ENCODE measurements at places on chromosomes 3 and 15.

DNA sequence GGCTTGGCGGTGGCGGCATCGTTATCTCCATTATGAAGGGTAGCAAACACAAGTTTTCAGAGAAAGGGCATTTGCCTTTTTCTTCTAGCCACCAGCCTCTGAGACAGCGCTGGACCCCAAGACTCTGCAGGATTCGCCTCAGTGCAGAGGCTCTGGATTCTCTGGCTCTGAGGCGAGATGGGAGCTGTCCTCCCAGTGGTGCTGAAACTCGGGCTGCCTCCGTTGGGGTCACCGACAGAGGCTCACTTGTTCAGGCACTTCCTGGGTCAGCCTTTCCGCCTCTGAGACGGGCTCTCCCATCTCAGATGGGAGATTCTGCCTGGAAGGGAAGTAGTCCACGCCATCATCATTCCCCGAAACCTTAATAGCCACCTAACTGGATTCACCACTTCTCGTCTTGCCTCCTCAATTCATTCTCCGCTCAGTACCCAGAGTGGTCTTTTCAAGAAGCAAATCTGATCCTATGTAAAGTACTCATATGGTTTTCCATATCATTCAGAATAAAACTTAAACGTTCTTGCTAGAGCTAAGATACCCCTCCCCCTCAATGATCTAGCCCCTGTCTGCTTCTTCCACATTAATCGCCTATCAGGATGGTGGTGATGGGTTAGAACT, 76.9 kb downstream of the RHCG start:
- no peak for DNase-seq

DNA sequence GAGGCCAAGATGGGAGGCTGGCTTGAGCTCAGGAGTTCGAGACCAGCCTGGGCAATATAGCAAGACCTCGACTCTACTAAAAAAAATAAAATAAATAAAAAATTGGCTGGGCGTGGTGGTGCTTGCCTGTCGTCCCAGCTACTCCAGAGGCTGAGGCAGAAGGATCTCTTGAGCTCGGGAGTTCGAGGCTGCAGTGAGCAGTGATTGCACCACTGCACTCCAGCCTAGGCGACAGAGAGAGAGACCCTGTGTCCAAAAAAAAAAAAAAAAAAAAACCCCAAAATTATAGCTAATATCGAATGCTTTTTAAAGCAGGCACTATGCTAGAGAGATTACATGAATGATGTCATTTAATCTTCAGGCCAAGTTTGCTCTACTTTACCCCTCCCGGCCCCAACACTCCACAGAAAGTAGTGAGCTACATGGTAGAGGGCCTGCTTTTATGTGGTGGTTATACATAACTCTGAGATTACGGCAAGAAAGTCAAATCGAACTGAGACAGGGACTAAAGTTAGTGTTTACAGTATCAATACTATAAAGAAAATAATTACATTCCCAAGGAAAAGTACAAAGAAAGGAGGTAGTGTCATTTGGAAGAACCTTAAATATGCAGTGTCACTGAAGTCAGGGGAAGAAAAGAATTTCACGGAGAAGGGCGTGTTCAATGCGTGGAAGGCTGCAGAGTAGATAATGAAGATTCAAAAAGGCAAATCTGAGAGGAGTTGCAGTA, 1.1 kb downstream of the ADPGK start:
- DNase-seq, result no peak

GRCh38 chr3:10852066-10852808, 36.2 kb downstream of the SLC6A11 start:
- DNase-seq, result no peak

DNA sequence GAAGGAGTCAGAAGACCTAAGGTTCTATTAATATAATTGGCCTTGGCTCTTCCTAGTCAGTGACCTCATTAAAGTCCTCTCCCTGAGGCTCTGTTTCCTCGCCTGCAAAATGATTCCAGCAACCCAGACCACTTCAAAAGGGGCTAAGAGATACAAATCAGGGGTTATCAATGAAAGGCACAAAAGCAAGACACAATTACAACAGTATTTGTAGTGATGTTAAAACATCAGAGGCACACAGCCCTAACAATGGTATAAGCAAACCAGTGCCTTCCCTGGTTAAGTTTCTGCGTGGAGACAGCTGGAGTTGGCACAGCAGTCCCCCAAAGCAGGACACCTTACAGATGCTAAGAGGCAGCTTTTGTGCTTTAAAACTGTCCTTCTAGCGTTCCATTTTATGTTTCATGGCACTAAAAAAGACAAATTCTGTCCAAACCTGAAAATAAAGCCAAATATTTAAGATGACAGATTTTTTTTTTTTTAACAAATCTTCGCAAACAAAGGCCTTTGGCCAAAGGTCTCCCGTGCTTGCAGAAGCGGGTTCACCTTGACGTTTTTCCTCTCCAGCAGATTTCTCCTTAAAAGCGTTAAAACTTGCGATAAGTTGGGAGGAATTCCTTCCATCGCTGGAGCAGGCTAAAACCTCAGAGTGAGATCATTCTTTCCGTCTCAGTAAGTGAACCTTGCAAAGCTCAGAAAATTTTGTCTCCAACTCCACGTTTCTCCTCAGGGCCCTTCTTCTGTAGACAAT, 999 bp downstream of the ZNF280D start:
- peak; percentile 18 for DNase-seq

DNA sequence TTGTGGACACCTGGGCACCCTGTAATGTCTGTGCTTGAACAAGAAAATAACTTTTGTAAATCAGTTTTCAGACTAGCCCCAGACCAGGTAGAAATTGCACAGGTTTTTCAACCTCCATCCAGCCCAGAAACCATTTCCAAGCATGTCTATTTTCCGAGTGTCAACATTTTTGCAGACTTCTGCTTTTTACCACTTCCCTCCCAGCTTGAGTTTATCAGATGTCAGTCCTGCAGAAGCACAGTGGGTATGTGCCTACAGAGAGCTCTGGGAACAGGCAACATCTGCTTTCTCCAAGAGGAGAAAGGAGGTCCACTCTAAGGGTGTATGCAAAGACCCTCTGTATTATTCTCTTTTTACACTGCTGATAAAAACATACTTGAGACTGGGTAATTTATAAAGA, 83.9 kb downstream of the LRRK1 start:
- no peak for DNase-seq

- no peak for DNase-seq
Measured at GRCh38 chr3:170483485-170484262, 65.0 kb downstream of the CLDN11 start.

GRCh38 chr3:139480585-139480984, 4.3 kb upstream of the RBP2 start:
- no peak for DNase-seq

DNA sequence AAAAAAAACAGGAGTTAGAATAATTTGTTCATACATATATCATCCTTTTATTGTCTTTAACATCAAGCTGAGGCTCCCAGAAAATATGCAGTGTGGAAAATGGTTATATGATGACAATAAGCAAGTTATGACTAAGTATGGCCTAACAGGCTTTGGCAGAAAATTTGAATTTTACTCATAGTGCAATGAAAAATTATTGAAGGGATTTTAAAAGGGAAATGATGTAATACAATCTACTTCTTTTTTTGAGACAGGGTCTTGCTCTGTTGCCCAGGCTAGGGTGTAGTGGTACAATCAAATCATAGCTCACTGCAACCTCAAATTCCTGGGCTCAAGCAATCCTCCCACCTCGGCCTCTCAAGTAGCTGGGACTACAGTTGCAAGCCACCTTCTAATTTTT, 78.7 kb downstream of the FAIM start:
- no peak for DNase-seq

GRCh38 chr3:143786219-143787191, 61.8 kb downstream of the SLC9A9 start:
- no peak for DNase-seq
